D341Med (cell line): ENCODE measurements at places on chromosomes 5 and 9.

- DNase-seq, result no peak
Observed at GRCh38 chr9:133153227-133154096, 10.3 kb downstream of the GBGT1 start.

GRCh38 chr9:83629433-83630104 is 6.6 kb downstream of the IDNK start:
- no peak for DNase-seq

DNA sequence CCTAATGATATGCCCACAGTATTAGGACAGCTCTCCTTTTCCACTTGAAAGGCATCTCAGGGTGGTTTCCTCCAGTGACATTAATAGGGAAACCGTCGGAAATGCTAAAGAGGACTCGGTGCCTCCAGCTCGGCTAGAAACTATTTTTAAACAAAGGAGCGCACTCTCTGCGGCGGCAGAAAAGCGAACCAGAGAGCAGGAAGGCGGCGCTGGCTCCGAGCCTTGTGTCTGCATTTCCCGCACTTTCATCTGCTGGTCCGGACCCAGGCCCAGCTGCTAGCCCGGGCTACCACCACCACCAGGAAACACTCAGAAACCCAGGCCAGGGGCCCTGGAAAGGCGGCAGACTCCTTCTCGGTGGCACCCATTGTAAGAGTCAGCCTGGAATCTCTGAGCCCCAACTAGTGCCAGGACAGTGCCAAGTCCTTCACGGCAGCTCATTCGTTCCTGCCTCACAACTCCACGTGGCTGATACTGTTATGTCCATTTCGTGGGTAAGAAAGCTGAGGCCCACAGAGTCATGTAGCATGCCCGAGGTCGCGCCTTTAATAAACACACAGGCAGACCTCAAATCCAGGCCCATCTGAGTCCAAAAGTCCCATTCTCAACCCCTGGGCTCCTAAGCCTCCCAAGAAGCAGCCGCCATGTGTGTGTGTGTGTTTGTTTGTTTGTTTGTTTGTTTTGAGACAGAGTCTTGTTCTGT is 73.9 kb downstream of the VAV2 start:
- DNase-seq, result no peak

DNA sequence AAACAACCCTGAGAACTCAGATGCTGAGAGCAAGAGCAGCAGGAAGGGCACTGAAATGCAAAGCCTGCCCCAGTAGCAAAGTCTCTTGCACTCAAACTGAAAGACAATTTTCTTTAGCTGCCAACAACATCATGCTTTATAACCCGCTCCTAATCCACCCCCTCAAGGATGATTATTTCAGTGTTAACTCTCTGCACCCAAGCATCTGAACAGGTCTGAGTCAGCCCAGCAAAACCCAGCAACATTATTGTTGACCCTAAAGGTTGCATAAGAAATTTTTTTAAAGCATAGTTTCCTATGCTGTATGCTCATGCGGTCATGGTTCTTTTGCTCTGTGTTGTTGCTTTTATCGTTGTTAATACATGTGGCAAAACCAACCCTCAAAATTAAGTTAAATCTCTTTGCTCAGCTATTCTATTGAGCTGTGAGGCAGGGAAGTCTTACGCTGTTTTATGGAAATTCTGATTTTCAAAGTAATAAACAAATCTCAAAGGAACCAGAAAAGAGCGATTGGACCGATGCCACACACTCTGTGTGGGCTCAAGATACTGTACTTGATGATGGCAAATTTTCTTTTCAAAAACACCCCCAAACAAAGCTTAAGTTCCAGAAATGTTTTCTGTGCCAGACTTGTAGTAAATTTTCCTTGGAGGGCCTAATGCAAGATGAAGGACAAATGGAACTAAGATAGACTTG is 440.6 kb upstream of the MPDZ start:
- no peak for DNase-seq

DNA sequence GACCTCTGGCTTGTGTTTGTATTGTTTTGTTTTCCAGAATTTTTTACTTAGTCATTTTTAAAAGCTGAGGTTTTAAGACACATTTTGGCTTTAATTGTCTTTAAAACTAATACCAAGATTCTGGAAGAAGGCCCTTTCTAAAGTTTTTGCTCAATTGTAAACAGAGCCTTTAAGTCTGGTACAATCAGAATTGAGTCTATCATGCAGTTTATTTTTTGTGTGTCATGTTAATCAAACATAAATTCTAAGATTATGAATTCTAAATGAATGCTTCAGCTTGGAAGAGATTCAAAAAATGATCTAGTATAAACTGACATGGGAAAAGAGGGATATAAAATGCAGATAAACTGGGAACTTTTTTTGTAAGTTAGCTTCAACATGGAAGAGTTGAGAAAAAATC is 882.7 kb downstream of the TLE1 start:
- no peak for DNase-seq
